Thyroid gland (tissue), 4 donors: ENCODE measurements at places on chromosomes 2 and 18. TPM values are rescaled to one million over a fixed set of nuclear protein-coding genes. Genes with fewer than 3 reads are reported as not detected.

GRCh38 chr2:157838442-157839161, 37.5 kb downstream of the ACVR1 start:
- H3K4me3 ChIP-seq: no peak overlapping the region
- H3K36me3 ChIP-seq: no peaks in the 10 kb centered on the region
- peak; percentile 35 for DNase-seq

DNA sequence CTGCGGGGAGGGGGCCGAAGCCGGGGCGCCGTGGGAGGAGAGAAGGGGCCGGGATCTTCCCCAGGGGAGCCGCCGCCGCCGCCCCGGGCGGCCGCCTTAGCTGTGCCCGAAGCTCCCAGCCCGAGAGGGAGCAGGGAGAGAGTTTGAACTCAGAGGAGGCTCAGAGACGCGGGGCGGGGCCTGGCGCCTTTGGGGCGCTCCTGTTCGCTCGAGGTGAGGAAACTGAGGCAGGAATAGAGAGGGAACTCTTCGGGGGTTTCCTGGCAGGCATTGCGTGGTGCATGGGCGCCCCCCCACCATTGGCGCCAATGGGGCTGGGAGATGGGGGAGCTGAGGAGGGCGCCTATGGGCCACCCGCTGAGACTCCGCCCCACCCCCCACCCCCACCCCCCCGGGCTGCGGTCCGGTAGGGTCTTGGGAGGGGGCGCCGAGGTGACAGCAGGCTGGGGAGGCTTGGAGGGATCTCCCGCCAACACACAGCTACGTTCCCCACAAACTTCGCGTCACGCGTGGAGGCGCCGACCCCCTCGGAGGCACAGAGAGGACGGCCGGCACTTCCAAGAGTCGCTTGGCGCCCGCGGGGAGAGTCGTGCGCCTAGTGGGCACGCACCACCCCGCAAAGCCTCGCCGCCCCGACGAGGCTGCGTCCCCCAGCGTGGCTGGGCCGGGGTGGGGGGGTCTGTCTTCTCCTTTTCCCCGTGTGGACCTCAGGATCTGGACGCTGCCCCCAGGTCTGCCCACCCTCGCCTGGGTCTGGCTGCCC, 680 bp downstream of the CTDSP1 start:
- peak overlapping the region; percentile 100 for H3K27ac ChIP-seq
- H3K36me3 ChIP-seq: peaks cover 41% of the 10 kb centered on the region
- DNase-seq: peak; percentile 42
- peaks cover 54% of the 10 kb centered on the region for H3K4me1 ChIP-seq
- peak overlapping the region; percentile 100 for H3K4me3 ChIP-seq

GRCh38 chr2:10316336-10316735, 13.6 kb downstream of the HPCAL1 start:
- H3K4me1 ChIP-seq: no peaks in the 10 kb centered on the region
- H3K36me3 ChIP-seq: no peaks in the 10 kb centered on the region
- H3K27ac ChIP-seq: no peak overlapping the region

DNA sequence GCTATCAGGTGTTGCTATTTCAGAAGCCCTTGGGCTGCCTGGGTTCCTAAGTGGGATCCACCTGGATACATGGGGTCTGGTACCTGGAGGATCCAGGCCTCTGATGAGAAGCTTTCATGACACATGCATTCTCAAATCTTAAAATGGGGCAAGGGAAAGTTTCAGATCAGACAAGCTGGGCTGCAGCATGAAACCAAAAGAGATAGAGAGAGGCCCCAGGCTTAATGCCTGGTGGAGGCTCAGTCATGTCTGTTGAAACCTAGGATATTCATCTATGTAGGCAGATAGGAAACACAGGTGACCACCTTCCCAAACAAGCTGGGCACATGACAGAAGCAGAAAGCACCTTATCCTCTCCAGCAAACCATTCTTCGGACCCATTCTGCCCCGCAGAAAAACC, 18.8 kb upstream of the PLB1 start:
- H3K4me1 ChIP-seq: no peaks in the 10 kb centered on the region
- DNase-seq: no peak
- H3K36me3 ChIP-seq: no peaks in the 10 kb centered on the region
- H3K4me3 ChIP-seq: no peak overlapping the region

GRCh38 chr2:44954889-44955592, 13.5 kb downstream of the SIX3 start:
- no peaks in the 10 kb centered on the region for H3K36me3 ChIP-seq
- H3K27me3 ChIP-seq: peaks cover 10% of the 10 kb centered on the region
- H3K4me1 ChIP-seq: peaks cover 31% of the 10 kb centered on the region
- DNase-seq: no peak

GRCh38 chr2:65813631-65814173, 381.3 kb upstream of the SPRED2 start:
- no peaks in the 10 kb centered on the region for H3K27me3 ChIP-seq
- no peak overlapping the region for H3K4me3 ChIP-seq
- no peaks in the 10 kb centered on the region for H3K36me3 ChIP-seq
- DNase-seq: no peak

- no peaks in the 10 kb centered on the region for H3K36me3 ChIP-seq
- no peak for DNase-seq
- no peak overlapping the region for H3K4me3 ChIP-seq
- no peaks in the 10 kb centered on the region for H3K27me3 ChIP-seq
- H3K27ac ChIP-seq: no peak overlapping the region
Measured at GRCh38 chr2:144475044-144475443, 44.9 kb downstream of the ZEB2 start.

GRCh38 chr2:128505150-128505490, 186.5 kb upstream of the HS6ST1 start:
- DNase-seq: no peak
- H3K27ac ChIP-seq: no peak overlapping the region
- no peak overlapping the region for H3K4me3 ChIP-seq
- no peaks in the 10 kb centered on the region for H3K4me1 ChIP-seq
- H3K36me3 ChIP-seq: no peaks in the 10 kb centered on the region

DNA sequence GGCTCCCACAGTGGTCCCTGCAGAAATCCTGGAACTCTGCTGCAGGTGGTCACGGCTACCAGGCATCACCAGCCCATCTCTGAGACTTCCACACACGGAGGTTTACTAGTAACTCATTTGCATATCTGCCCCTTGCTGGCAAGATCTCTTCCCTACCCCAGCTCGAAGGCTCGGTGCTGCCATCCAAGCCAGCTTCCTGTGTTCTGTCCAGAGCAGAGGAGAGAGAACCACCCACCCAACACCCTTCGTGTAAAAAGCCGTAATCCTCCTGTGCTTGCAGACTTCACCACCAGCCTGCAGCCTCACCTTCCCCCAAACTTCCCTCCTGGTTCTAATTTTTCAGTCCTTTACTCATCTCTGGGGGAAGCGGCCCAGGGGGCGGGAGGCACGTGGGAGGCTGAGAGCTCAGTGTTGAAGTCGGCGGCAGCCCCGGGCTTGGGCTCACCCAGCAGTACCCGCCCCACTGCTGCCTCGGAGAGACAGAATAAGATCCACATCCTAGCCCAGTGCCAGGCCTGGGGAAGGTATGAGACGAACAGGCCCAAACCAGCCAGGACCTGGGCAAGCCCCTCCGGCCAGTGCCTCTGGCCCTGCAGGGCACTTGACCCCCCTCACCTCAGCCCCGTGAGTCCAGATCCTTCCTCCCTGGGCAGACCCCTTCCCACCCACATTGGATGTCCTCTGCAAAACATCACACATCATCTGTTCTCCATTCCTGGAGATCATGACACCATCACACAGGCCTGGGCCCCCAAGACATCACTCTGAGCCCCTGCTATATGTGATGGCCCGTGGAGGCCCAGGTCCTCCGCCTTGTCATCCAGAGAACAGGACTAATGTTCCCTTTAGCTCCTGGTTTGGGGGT, 145.8 kb upstream of the ID2 start:
- H3K27me3 ChIP-seq: no peaks in the 10 kb centered on the region
- H3K4me1 ChIP-seq: peaks cover 52% of the 10 kb centered on the region
- H3K27ac ChIP-seq: no peak overlapping the region
- H3K36me3 ChIP-seq: no peaks in the 10 kb centered on the region
- DNase-seq: no peak
- H3K4me3 ChIP-seq: no peak overlapping the region

- no peak overlapping the region for H3K4me3 ChIP-seq
- DNase-seq: no peak
- H3K27ac ChIP-seq: no peak overlapping the region
- no peaks in the 10 kb centered on the region for H3K36me3 ChIP-seq
Measured at GRCh38 chr2:12504443-12504842, 212.3 kb upstream of the TRIB2 start.

- no peaks in the 10 kb centered on the region for H3K27me3 ChIP-seq
- no peaks in the 10 kb centered on the region for H3K4me1 ChIP-seq
- no peak overlapping the region for H3K27ac ChIP-seq
- DNase-seq: no peak
- no peaks in the 10 kb centered on the region for H3K36me3 ChIP-seq
Measured at GRCh38 chr2:229340086-229340760, 69.1 kb upstream of the PID1 start.

DNA sequence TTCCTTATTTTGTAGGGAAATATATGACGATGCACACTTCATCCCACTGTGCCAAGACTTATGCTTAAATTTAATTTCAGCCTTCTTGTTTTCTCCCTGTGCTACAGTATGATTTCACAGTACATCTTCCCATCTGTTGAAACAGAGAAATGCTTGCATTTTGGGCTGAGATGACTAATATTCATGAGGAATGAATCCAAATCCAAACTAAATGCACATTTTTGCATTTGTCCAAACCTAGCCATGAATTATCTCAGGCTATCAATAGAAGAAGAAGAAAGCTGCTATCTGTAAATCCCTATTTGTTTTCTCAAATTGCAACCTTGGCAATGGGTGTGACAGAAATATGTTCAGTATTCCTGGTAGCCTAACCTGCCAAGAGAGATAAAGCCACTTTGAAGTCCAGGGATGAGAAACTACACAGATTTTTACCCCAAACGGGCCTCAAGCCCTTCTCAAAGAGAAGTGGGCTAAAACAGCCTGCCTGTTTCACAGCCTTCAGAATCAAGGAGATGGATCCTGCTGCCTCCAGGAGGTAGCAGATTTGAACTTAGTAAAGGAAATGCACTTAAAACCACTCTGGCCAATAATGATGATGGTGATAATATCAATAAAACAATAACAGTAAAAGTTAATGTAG, 306.9 kb upstream of the NT5C1B start:
- peaks cover 10% of the 10 kb centered on the region for H3K4me1 ChIP-seq
- H3K27ac ChIP-seq: no peak overlapping the region
- H3K36me3 ChIP-seq: no peaks in the 10 kb centered on the region
- no peak overlapping the region for H3K4me3 ChIP-seq
- no peaks in the 10 kb centered on the region for H3K27me3 ChIP-seq

- peak; percentile 35 for DNase-seq
- H3K36me3 ChIP-seq: no peaks in the 10 kb centered on the region
- H3K27ac ChIP-seq: no peak within 1 kb of the TSS
- peaks cover 74% of the 10 kb centered on the region for H3K27me3 ChIP-seq
Measured at GRCh38 chr2:176106581-176107539, at the start of gene HOXD11. Gene HOXD11, plus strand, starts transcription at chr2:176107280. Its CDS starts 76 bp downstream, at chr2:176107356.

DNA sequence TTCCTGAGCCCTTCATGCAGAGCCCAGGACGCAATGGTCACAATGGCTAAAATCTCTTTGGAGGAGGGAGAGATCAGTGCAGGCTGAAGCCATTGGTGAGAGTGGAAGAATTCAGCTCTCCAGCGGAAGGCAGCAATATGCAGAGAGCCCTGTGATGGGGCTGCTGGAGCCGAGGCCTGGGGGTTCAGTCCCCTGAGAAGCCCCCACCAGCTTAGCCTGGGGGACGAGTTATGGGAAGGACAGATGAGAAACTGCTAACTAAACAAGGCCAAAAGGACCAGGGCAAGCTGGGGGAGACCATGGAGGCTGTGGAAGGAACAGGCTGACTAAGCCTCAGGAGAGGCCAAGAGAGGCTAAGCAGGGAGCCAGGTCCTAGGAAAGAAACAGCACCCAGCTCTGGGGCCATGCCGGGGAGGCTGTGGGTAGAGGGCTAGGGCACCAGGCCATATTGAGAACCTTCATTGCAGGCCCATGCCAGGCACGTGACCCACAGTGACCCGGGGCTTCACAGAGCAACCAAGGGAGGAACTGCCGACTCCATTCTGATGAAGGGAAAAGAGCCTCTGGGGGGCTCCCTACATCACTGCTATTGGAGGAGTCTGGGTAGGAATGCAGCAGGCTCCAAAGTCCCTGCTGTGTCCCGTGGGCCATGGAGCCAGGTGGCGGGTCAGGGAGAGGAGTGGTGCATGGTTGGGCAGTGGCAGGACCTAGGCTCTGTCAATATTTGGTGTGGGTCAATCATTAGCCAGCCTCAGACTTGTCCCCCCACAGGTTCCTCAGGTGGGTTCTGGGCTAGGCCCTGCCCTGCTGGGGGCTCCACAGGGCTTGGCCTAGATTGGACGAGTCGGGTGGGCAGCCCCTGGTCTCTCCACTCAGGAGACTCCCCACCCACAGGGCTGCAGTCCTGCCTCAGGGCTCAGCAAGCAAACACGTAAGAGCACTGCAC, 19.8 kb downstream of the PROC start:
- H3K4me3 ChIP-seq: no peak overlapping the region
- no peaks in the 10 kb centered on the region for H3K27me3 ChIP-seq
- no peak for DNase-seq
- no peak overlapping the region for H3K27ac ChIP-seq
- H3K4me1 ChIP-seq: no peaks in the 10 kb centered on the region
- H3K36me3 ChIP-seq: no peaks in the 10 kb centered on the region

DNA sequence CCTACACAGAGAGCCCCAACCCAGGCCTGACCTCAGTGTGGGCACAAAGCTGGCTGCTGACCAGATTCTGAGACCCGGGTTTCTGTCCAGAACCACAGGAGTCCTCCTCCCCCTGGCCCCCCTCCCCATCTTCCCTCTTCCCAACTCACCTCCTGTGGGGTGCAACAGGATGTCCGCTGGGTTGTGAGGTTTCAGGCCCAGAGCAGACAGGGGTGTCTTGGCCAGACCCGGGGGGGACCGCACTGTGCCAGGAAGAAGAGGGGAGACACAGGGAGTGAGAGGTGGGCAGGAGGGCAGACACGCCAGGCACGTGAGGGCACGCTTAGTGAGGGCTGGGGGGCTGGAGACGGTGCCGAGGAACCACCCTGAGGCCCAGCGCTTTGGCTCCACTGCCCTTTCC, 171.5 kb downstream of the TNS1 start:
- peaks cover 60% of the 10 kb centered on the region for H3K36me3 ChIP-seq
- H3K27ac ChIP-seq: peak overlapping the region; percentile 49
- DNase-seq: no peak

DNA sequence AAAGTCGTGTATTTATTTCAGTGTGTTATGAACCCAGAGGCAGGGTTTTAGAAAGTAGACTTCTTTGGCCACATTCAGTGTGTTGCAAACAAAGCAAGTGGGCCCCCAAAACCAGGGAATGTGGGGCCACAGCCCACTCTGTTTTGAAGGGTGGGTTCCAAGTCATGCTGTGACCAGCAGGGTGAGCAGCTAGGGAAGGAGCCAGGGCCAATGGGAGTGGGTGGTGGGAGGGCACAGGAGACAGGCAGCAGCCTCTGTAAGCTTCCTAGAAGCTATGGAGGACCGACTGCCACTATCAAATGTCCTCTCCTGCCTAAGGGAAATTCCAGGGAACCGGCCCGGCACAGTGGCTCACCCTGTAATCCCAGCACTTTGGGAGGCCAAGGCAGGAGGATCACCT, 50.4 kb upstream of the LYPD1 start:
- no peaks in the 10 kb centered on the region for H3K4me1 ChIP-seq
- DNase-seq: no peak
- no peak overlapping the region for H3K27ac ChIP-seq
- H3K4me3 ChIP-seq: no peak overlapping the region
- no peaks in the 10 kb centered on the region for H3K36me3 ChIP-seq

GRCh38 chr2:207528980-207529329, 807 bp upstream of the CREB1 start:
- H3K27ac ChIP-seq: peak overlapping the region; percentile 98
- H3K4me1 ChIP-seq: peaks cover 24% of the 10 kb centered on the region
- peak; percentile 50 for DNase-seq
- no peaks in the 10 kb centered on the region for H3K36me3 ChIP-seq

PSD4 gene
- total RNA-seq: 136 TPM

CAVIN2 gene
- 149 TPM for total RNA-seq

PLGLB1 gene
- total RNA-seq: 5.1 TPM

RAPGEF4 gene
- total RNA-seq: 8.0 TPM

DLX1 gene
- total RNA-seq: 0.68 TPM

CHST10 gene
- total RNA-seq: 18.3 TPM

LGALSL gene
- total RNA-seq: 8.1 TPM
